A549 treated with DMSO at 1 μM for 4 hours (cell line): ENCODE measurements at places on chromosomes 2 and 18. TPM values are rescaled to one million over a fixed set of nuclear protein-coding genes. Genes with fewer than 3 reads are reported as not detected.

CRACDL gene
- total RNA-seq: 0.36 to 0.93 TPM (median 0.57 TPM) in 5 replicates

TMEM178A gene
- total RNA-seq: 0.10 to 0.17 TPM (median 0.15 TPM) in 4 of 5 replicates, not detected in the other

SNORC gene
- total RNA-seq: 5.4 to 13.3 TPM (median 10.3 TPM) in 5 replicates

ALPI gene
- total RNA-seq: 0.02 TPM in 1 of 5 replicates, not detected in the others

FTCDNL1 gene
- 2.2 to 3.0 TPM (median 2.6 TPM) in 5 replicates for total RNA-seq

FAM124B gene
- total RNA-seq: not detected in 5 replicates

TEX44 gene
- not detected in 5 replicates for total RNA-seq

DYNAP gene
- total RNA-seq: not detected in 5 replicates

SGO2 gene
- 9.8 to 17.1 TPM (median 16.1 TPM) in 5 replicates for total RNA-seq

SPP2 gene
- not detected in 5 replicates for total RNA-seq

SLC9A4 gene
- not detected in 5 replicates for total RNA-seq

RAB6C gene
- not detected in 5 replicates for total RNA-seq

PDE1A gene
- total RNA-seq: 0.09 to 0.11 TPM (median 0.10 TPM) in 4 of 5 replicates, not detected in the other

POTEC gene
- total RNA-seq: not detected in 5 replicates

NCKAP1 gene
- 84.4 to 113 TPM (median 102 TPM) in 5 replicates for total RNA-seq

GTF2A1L gene
- total RNA-seq: not detected in 5 replicates

CHRNA1 gene
- total RNA-seq: not detected in 5 replicates

MDH1B gene
- total RNA-seq: 1.6 to 2.2 TPM (median 1.8 TPM) in 5 replicates

ATG4B gene
- total RNA-seq: 47.6 to 58.5 TPM (median 52.0 TPM) in 5 replicates

CCL20 gene
- 2.3 to 7.2 TPM (median 3.2 TPM) in 5 replicates for total RNA-seq

TMEM37 gene
- total RNA-seq: 1.6 to 2.0 TPM (median 1.9 TPM) in 5 replicates

LOXHD1 gene
- not detected in 5 replicates for total RNA-seq

RGPD4 gene
- 0.02 to 0.08 TPM (median 0.05 TPM) in 4 of 5 replicates, not detected in the other for total RNA-seq

CYS1 gene
- total RNA-seq: 0.65 to 1.7 TPM (median 1.4 TPM) in 5 replicates

TMEM198 gene
- total RNA-seq: 0.54 to 1.3 TPM (median 0.95 TPM) in 5 replicates

DNAJC5G gene
- total RNA-seq: not detected in 5 replicates

RAB27B gene
- total RNA-seq: 11.2 to 20.5 TPM (median 14.8 TPM) in 5 replicates

HOXD11 gene
- total RNA-seq: 6.6 to 9.7 TPM (median 8.2 TPM) in 5 replicates

IL36B gene
- 0.15 to 0.25 TPM (median 0.24 TPM) in 3 of 5 replicates, not detected in the others for total RNA-seq

NEU4 gene
- 0.18 to 0.50 TPM (median 0.26 TPM) in 4 of 5 replicates, not detected in the other for total RNA-seq

FIGN gene
- total RNA-seq: 1.6 to 3.3 TPM (median 2.2 TPM) in 5 replicates

TLX2 gene
- total RNA-seq: 0.14 to 0.43 TPM (median 0.25 TPM) in 5 replicates

ATRAID gene
- total RNA-seq: 209 to 221 TPM (median 218 TPM) in 5 replicates

TEKT4 gene
- total RNA-seq: not detected in 5 replicates

CENPA gene
- 44.0 to 61.8 TPM (median 54.6 TPM) in 5 replicates for total RNA-seq

PRADC1 gene
- total RNA-seq: 17.6 to 24.6 TPM (median 23.8 TPM) in 5 replicates

PROKR1 gene
- total RNA-seq: 0.02 to 0.04 TPM in 2 of 5 replicates, not detected in the others

HTR2B gene
- total RNA-seq: 0.07 to 0.22 TPM (median 0.09 TPM) in 5 replicates

C2orf81 gene
- 3.2 to 4.4 TPM (median 3.2 TPM) in 5 replicates for total RNA-seq

CAPG gene
- 87.2 to 106 TPM (median 91.7 TPM) in 5 replicates for total RNA-seq

USP40 gene
- total RNA-seq: 18.7 to 27.9 TPM (median 24.8 TPM) in 5 replicates

IL1RN gene
- 0.29 to 0.43 TPM (median 0.34 TPM) in 5 replicates for total RNA-seq
